ENCODE measurements at places on chromosomes 7 and 10.
A peak's percentile ranks its signal among the peaks of the same experiment; 100 is the strongest.

GRCh38 chr10:126208726-126209302, 179.5 kb downstream of the ADAM12 start:
- no peak for DNase-seq

DNA sequence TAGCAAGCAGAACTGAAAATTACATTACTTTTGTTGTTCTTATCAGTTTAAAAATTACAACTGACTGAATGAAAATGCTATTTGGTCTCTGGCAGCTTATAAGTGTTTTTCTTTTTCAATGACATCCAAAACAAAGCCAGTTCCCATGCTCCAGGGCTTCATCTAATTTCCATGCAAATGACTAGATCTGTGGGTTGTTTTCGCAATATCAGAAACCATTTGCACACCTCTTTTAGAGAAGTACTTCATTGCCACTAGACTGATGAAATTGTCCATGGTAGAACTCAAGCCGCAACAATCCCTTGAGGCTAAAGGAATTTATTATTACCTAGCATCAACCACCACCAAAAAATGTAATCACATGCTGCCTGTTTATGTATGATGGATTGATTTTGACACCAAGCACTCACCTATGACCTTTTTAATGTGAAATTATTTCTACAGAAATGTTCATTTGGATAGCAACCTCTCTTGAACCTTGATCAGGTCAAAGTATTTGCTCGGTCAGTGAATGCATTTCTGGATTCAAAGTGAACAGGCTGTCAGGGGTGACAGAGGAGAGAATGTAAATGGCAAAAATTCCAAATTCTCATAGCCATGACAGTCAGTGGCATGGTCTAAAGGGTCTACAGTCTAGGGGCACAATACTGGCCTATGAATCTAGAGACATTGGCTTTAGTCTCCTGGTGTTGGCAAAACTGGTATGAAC, 769.3 kb downstream of the SORCS1 start:
- DNase-seq: no peak

DNA sequence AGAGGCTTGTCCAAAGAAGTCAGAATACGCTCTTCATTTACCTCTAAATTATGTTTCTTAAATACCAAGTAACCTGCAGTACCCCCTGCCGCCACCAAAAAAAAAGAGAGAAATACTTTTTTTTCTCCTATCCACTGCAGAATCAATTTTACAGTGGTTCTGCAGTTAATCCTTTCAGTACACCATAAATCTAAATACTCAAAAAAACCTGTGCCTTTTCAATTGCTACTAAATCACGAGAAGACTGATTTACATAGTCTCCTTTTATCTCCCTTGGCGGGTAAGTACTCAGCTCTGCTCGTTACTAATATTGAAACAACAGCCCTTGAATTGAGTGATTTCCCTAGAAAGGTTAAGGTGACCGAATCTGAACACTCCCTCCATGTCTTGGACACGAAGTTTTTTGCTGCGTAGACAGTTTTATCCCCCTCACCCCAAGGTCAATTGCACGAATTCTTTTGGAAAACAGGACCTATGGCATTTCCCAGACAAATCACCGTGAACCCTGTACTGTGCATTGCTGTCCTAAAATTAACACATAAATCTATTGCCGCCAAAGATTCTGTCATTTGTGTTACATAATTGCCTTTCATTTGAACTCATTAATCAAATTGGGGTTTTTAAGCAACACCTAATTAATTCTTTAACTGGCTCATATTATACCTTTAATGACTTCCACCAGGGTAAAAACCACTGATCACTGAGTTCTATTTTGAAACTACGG, 512 bp upstream of the VIM start:
- peak; percentile 40 for DNase-seq

DNA sequence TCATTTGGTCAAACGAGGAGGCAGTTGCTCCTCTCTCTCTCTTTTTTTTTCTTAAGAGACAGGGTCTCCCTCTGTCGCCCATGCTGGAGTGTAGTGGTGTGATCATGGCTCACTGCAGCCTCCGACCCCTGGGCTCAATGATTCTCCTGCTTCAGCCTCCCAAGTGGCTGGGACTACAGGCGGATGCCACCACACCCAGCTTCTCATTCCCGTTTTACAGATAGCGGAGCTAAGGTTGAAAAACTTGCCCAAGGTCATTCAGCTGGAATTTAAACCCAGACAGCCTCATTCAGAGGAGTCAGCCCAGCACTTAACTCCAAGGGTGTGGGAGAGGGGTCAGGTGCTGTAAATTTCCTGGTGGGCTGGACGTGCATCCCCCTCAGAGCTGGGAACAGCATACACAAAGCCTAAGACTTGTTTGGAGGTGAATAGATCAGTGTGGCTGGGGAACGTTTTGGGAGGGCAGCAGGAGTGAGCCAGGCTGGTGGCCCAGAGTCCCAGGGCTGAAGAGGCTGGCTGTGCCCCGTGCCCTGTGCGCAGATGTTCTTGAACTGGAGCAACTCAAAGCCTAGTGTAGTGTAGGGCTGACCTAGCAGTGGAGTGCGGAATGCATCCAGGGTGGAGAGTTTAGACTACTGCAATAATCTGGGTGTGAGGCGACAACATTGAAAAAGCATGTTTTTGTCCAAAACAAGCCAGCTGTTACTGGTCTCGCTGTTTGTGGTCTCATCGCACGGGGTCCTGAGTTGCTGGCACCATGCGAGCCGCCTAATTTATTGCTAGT, 2.3 kb downstream of the HTRA1 start:
- DNase-seq: no peak

- no peak for DNase-seq
Measured at GRCh38 chr7:137443616-137444015, 100.1 kb upstream of the PTN start.

- DNase-seq: no peak
Measured at GRCh38 chr7:135383525-135384175, 126.3 kb downstream of the CNOT4 start.

- DNase-seq: no peak
Measured at GRCh38 chr10:16944402-16944801, 127.2 kb upstream of the RSU1 start.

DNA sequence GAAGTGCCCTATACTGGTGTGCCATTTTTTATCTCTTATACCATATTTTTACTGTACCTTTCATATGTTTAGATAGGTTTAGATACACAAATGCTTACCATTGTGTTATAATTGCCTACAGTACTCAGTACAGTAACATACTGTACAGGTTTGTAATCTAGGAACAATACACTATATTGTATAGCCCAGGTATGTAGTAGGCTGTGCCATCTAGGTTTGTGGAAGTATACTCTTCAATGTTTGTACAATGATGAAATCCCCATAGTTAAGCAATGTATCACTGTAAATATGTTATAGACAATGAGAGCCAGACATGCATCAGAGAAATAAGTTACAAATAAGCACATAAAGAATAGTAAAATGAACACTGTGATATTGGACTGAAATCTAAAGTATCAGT, 109.1 kb downstream of the IQUB start:
- DNase-seq: no peak
